Stimulated activated naive B cell treated with anti-CD40 and anti-IgM and Interleukin-4, amounts not matched to agents 10 μg/mL and 1 μg/mL and 100 μg/mL, for 72 hours (primary cell): ENCODE measurements at places on chromosomes 4 and X.

DNA sequence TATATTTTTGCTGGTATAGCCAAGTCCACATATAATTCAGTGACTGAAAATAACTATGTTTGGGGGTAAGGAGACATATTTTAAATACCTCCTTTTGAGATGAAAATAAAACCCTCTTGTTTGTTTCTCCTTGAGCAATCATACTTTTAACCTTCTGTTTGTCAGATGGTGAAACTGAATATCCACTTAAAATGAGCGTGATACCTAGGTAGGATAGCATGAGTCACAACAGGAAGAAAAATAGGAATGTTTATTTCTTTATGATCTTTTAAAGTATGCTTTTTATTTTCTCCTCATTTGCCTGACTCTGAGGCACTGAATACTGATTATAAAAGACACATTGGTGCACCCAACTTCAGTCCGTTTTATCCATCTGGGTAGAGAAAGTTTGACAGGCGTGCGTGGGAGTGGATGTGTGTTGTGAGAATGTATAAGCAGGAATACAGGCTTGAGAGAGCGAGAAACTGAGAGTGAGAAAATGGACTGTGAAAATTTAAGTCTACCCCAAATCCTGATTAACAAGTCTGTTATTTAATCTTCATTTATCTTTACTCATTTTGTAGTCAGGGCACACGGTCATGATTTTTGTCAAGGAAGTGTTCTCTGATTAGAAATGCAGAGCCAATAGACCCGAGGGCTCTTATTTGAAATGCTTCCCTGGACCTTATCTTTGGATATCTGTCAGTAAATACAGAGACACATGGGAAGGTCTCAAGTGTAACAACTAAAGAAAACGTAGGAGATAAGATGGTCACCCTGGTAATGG is 62.1 kb upstream of the ANTXR2 start:
- DNase-seq: no peak
- H3K27me3 ChIP-seq: peaks cover 5% of the 10 kb centered on the region
- H3K4me1 ChIP-seq: peaks cover 13% of the 10 kb centered on the region
- no peak overlapping the region for H3K4me3 ChIP-seq
- no peaks in the 10 kb centered on the region for H3K36me3 ChIP-seq
- H3K27ac ChIP-seq: no peak overlapping the region

- peaks cover 15% of the 10 kb centered on the region for H3K4me1 ChIP-seq
- H3K4me3 ChIP-seq: peak overlapping the region; percentile 32
- DNase-seq: peak; percentile 27
- no peaks in the 10 kb centered on the region for H3K27me3 ChIP-seq
- peaks cover 7% of the 10 kb centered on the region for H3K36me3 ChIP-seq
- H3K27ac ChIP-seq: peak overlapping the region; percentile 74
Observed at GRCh38 chr4:171629182-171629581, 184.0 kb upstream of the GALNTL6 start.

GRCh38 chr4:61212788-61213187 is 12.7 kb downstream of the ADGRL3 start:
- no peak for DNase-seq
- H3K4me1 ChIP-seq: no peaks in the 10 kb centered on the region
- no peak overlapping the region for H3K4me3 ChIP-seq

DNA sequence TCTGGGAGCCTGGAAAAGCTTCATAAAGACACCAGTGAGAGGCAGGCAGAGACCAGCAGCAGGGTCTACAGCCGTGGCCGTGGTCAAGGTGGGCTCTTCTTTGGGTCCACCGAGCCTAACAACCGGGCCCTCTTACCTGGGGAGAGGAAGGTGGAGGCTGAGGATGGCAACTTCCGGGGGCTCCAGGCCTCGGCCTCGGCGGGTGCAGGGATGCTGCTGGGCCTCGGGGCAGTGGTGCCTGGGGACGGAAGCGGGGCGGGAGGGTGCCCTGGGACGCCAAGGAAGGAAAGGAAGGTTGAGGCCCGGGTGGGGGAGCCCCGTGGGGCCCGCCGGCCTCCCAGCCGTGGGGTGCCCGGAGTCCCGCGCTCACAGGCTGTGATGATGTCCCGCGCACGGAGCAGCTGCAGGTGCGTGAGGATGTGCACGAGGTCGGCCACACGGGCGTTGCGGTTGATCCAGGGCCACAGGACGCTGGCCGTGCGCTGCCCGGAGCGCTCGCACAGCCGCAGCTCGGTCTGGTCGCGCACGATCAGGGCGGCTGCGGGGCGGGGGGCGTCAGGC is 561 bp downstream of the IRAK1 start:
- no peaks in the 10 kb centered on the region for H3K27me3 ChIP-seq
- H3K4me3 ChIP-seq: peak overlapping the region; percentile 89
- H3K27ac ChIP-seq: peak overlapping the region; percentile 95

- H3K36me3 ChIP-seq: no peaks in the 10 kb centered on the region
- no peak overlapping the region for H3K4me3 ChIP-seq
- no peak overlapping the region for H3K27ac ChIP-seq
- peaks cover 7% of the 10 kb centered on the region for H3K27me3 ChIP-seq
Observed at GRCh38 chrX:38151441-38151840, 69.2 kb downstream of the SRPX start.

GRCh38 chrX:39497702-39498265 is 600.0 kb downstream of the BCOR start:
- no peak overlapping the region for H3K27ac ChIP-seq
- no peak for DNase-seq
- peaks cover 4% of the 10 kb centered on the region for H3K27me3 ChIP-seq
- peaks cover 6% of the 10 kb centered on the region for H3K4me1 ChIP-seq

DNA sequence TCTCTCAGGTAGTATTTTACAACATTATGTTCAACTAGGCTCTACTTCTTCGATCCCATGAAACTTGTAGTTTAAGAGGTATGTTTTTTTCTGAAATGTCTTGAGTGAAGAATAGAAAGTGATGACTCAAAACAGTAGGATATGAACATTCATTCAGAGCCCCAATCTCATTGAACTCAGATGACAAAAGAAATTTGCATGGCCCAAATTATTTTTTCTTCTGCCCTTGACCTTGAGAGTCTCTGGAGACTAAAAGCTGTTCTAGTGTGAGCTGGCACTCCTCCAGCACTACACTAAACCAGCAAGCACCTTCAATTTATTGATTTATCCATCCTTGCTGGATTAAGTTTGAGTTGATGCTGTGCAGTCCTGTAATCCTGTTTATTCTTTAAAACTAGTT is 4.0 kb downstream of the DCLK2 start:
- peak overlapping the region; percentile 41 for H3K4me3 ChIP-seq
- peak overlapping the region; percentile 4 for H3K27ac ChIP-seq
- peak; percentile 44 for DNase-seq
- H3K4me1 ChIP-seq: peaks cover 16% of the 10 kb centered on the region
- peaks cover 20% of the 10 kb centered on the region for H3K27me3 ChIP-seq

GRCh38 chrX:13419918-13420317 is 100.1 kb upstream of the ATXN3L start:
- H3K27me3 ChIP-seq: peaks cover 15% of the 10 kb centered on the region
- H3K4me3 ChIP-seq: peak overlapping the region; percentile 39
- no peaks in the 10 kb centered on the region for H3K36me3 ChIP-seq
- peak overlapping the region; percentile 80 for H3K27ac ChIP-seq
- no peak for DNase-seq
- peaks cover 26% of the 10 kb centered on the region for H3K4me1 ChIP-seq

DNA sequence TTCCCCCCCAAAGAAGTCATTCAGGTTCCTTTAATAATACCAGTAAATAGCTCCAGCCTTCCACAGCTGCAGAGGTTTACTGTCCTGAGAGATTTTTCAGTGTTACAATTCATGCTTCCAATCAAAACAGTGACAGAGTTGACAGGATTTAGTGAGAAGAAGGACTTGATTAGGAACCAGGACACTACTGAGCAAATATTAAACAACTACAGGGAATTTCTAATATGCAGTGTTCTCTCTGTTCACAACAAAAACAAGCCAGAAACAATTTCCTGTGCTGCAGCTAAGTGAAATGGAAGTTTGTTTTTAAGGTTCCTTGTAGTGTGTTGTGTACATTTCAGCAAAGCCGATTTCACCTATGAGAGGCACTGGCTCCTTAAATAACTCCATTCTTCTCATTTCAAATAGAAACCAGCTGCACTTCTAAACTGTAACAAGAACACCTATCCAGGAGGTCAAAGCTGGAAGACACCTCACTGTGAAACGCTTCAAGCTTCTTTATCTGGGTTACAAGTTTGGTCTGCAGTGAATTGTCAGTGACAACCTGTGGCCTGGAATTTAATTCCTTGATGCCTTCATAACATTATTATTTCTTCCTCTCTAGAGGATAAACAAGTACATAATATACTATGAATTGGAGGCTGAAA is 149.3 kb downstream of the RASL11B start:
- peaks cover 19% of the 10 kb centered on the region for H3K4me1 ChIP-seq
- no peak for DNase-seq
- H3K4me3 ChIP-seq: no peak overlapping the region
- H3K27ac ChIP-seq: no peak overlapping the region

- peak overlapping the region; percentile 27 for H3K27ac ChIP-seq
- H3K36me3 ChIP-seq: peaks cover 26% of the 10 kb centered on the region
- no peak for DNase-seq
- H3K4me3 ChIP-seq: no peak overlapping the region
Observed at GRCh38 chr4:153531976-153532626, 65.9 kb downstream of the TMEM131L start.

DNA sequence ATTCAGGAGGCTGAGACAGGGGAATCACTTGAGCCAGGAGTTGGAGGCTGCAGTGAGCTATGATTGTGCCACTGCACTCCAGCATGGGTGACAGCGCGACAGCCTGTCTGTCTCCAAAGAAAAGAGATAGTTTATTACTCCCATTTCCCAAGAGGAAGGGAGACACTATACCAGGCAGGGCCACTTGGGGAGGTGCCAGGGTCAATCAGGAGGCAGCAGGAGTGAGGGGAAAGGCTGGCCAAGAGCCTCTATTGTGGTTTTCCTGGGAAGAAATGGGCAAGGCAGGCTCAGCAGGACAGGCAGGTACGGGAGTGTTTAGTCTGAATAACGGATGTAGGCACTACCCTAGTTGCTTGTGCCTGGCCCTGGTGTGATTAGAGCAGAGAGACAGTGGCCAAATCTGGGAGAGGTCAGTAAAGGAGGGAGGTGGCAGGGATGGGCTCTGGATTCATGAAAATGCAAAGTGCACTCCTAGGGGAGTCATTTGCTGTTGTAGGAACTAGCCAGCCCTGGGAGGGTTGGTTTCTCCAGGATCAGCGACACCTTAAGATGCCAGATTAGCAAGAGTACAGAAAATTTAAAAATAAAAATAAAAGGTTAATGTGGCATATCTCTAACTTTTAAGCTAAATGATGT is 20.2 kb upstream of the CDKN2AIP start:
- no peak for DNase-seq
- H3K36me3 ChIP-seq: no peaks in the 10 kb centered on the region
- peaks cover 3% of the 10 kb centered on the region for H3K27me3 ChIP-seq
- H3K4me3 ChIP-seq: no peak overlapping the region
